ENCODE measurements at places on chromosomes 3 and 15. TPM values are rescaled to one million over a fixed set of nuclear protein-coding genes. Genes with fewer than 3 reads are reported as not detected.

GRCh38 chr3:31804251-31805051 is 176.6 kb downstream of the OSBPL10 start:
- DNase-seq = no peak

- no peak for DNase-seq
Measured at GRCh38 chr15:66390678-66391077, 4.0 kb downstream of the MAP2K1 start.

DNA sequence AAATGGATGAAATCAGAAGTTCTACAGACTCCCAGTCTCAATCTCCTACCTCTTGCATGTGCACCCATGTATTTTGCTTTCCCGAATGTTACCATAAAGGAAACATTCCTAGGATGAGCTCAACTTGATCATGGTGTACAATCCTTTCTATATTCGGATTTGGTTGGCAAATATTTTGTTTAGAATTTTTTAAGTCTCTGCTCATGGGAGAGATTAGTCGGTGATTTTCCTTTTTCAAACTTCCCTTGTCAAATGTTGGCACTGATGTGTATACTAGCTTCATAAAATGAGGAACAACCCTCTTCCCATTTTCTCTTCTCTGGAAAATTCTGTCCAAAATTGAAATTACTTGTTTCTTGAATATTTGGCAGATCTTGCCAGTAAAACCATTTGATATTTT is 317.6 kb upstream of the RASGRP1 start:
- no peak for DNase-seq

- DNase-seq = no peak
Measured at GRCh38 chr15:57376696-57377477, 582 bp downstream of the CGNL1 start.

GRCh38 chr3:150302246-150302645 is 105.9 kb upstream of the TSC22D2 start:
- DNase-seq = no peak

DNA sequence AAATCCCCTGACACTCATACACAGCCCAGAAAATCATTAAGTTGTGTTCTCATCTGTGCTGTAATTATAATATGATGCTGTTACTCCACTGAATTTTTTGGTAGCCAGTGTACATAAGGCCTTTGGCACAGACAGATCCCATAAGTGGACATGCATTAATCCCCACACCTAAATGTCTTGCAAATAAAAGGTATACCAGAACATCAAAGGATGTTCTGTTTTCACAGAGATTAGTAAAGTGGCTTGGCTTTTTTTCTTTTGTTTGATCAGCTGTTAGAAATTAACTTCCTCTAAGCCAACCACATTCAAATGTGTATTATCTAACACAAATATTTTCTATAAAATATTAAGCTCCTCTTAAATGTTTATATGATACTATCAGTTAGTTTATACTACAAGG is 2.7 kb downstream of the SST start:
- DNase-seq = no peak

GRCh38 chr15:75034615-75035014 is 11.2 kb downstream of the PPCDC start:
- no peak for DNase-seq

DNA sequence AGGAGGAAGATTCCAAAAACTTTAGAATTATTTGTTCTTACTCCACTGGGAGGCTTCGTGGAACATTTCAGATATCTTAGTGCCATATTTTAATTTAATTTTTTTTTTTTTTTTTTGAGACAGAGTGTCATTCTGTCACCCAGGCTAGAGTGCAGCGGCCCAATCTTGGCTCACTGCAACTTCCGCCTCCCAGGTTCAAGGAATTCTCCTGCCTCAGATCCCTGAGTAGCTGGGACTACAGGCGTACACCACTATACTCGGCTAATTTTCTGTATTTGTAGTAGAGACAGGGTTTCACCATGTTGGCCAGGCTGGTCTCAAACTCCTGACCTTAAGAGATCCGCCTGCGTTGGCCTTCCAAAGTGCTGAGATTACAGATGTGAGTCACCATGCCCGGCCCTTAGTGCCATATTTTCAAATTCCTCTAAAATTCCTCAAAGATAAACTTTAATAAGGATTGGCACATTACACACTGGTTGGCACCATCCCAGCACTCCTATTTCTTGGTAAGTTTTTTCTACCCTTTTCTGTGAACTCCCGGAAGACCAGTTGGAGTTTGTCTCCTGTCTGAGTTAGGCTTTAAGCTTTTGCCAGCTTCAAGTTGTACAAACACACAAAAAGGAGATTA is 693.7 kb downstream of the MCTP2 start:
- DNase-seq = no peak

- DNase-seq = no peak
Measured at GRCh38 chr15:78382114-78382880, 42.1 kb downstream of the CRABP1 start.

GRCh38 chr3:139559541-139559940 is 20.0 kb upstream of the RBP1 start:
- no peak for DNase-seq

GRCh38 chr15:59379531-59379930 is 6.9 kb upstream of the MYO1E start:
- DNase-seq = no peak

GRCh38 chr3:169526246-169526645 is 137.3 kb downstream of the MECOM start:
- DNase-seq = no peak

- no peak for DNase-seq
Measured at GRCh38 chr15:43378601-43379000, 7.7 kb downstream of the TUBGCP4 start.

ALG1L2 gene
- 1.3 TPM for total RNA-seq

RGMA gene
- 0.18 TPM for total RNA-seq

CCDC13 gene
- 0.70 TPM for total RNA-seq

CYP19A1 gene
- total RNA-seq = 1.3 TPM
